ENCODE measurements at places on chromosomes 13 and 19.

GRCh38 chr13:50366488-50367174, 351.4 kb downstream of the KCNRG start:
- no peak for DNase-seq

DNA sequence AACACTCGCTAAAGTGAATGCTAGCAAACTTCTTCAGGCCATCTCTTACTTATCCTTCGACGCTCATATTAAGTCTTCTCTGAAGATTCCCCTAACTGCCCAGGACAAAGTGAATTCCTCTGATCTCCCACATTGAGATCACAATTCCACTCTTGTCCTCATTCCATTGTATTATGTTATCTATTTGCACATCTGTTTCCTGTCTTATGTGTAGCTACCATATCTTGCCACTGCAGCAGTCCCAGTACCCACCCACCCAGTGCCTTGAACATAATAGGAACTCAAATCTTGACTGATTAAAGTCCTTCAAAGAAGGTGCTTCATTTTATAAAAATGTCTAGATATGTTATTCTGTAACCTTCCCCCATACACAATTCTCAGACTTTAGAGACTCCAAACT, 702.3 kb downstream of the DIAPH3 start:
- DNase-seq: no peak

DNA sequence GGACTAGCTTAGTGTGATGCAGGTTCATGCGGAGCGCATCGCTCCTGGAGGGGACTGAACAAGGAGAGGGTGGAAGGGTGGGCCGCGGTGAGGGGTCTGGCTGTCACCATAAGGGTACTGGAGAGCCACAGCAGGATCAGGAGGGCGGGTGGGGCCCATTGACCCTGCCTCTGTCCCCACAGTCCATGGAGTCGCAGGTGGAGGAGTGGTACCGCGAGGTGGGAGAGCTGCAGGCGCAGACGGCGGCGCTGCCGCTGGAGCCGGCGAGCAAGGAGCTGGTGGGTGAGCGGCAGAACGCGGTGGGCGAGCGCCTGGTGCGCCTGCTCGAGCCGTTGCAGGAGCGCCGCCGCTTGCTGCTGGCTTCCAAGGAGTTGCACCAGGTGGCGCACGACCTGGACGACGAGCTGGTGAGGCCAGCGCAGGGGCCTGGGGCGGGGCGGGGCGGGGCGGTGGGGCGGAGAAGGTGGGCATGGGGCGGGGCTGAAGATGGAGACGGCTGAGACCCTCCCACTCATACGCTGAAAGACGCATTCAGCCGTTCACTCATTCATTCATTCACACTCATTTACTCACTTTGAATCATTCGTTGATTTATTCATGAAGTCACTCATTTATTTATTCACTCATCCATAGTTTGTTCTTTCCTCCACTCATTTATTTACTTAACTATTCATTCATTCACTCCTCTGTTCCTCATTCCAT, 27.5 kb upstream of the SHKBP1 start:
- DNase-seq: peak; percentile 31

DNA sequence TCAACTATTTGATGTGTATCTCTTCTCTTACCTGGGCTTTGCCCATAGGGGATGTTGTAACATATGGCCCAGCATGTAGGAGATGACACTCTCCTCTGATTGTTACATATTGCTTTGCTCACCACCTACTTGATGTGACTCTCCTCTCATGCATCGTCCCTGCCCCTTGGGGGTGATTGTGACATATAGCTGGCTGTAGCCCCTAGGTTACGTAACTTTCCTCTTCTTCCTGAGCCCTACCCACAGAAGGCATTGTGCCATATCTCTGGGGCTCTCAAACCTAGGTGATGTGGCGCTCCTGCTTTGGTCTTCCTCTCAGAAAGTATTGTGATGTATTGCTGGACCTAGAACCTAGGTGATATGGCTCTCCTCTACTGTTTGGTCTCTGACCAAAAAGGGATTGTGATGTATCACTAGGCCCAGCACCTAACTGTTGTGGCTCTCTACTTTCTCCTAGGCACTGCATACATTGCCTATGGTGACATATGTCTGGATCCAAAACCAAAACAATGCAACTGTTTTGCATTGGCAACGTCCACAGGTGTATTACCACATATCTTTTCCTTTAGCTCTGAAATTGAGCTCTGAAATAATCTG, 71.9 kb upstream of the ZNF724 start:
- no peak for DNase-seq

DNA sequence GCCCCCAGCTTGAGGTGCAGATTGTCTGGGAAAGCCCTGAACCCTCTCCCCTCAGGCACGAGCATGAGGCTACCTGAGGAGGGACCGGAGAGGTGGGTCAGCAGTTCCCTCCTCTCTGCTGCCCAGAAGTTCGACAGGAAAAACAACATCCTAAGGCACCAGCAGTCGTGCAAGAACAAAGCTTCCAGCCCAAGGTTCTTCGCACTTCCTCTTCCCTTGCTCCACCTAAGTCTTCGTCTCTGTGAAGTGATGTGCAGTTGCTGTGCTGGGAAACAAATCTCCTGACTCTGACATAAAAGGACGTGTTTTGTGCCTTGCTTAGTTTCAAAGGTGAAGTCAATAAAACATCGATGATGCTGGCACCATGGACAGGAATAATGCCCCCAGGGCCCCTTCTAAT, 173.3 kb downstream of the USP12 start:
- DNase-seq: no peak

GRCh38 chr13:75452564-75452963, 29.4 kb downstream of the TBC1D4 start:
- DNase-seq: no peak

GRCh38 chr19:10388957-10389356, 8.6 kb upstream of the TYK2 start:
- no peak for DNase-seq

DNA sequence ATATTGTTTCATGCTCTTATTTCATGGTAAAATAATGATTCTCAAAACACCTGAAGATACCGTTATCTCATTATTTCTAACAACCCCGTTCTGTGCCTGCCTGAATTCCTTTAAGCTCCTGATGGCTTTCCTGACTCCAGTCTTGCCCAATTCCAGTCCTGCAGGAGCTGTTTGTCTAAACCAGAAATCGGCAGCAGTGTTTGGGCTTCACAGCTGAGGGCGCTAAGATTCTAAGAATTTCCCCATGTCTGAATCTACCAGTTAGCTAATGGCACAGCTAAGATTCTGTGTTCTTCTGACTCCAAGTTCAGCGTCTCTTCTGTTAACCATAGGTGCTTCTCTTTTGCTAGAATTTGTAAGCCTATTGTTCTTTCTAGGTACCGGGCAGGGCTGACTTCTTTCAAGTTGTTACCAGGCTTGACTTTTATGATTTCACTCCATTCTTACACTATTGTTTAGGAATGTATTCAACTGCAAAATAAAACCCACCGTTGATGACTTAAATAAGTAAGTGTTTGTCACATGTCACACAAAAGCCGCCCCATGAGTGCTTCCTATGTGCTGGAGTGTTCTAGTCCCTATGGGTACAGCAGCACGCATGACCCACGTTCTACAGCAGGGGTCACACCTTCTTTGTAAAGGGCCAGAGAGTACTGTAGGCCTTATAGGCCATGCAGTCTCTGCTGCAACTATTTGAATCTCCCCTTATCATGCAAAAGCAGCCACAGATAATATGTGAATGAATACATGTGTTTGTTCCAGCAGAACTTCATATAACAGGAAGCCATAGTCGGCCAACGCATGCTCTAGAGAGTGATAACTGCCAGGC, 168.3 kb upstream of the RNF113B start:
- no peak for DNase-seq

GRCh38 chr13:52827839-52828238, 20.6 kb downstream of the PCDH8 start:
- no peak for DNase-seq

GRCh38 chr13:31997641-31998040, 33.9 kb upstream of the FRY start:
- no peak for DNase-seq

DNA sequence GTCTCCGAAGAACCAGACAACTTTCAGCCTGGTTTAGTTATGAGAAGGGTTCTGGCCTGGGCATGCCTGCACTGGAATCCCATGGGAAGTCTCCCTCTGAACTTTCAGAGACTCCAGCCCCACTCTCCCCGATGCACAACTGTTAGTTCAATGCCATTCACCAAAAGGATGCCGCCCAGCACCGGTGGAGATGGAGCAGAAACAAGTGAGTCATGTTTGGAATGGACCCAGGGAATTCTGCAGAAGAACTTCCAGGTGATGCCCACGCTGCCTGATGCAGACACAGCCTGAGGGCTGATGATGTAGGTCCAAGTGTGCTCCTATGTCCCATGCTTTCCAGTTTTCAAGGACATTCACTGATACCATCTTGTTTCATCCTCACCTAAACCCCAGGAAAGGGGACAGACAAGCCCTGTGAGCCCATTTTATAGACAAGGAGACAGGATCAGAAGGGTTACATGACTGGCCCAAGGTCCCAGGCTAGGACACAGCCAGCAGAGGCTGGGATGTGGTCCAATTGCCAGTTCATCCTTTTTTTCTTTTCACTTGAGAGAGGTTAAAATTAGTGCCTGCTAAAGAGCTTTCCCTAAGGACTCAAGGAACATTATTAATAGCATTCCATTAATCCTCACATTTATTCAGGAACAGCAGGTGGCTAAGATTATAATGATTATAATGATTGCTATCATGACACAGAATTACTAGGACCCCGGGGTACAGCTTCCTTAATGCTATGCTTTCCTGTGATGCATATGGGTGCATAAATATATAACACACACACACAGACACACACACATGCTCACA, 39.5 kb downstream of the SIAH3 start:
- DNase-seq: no peak

DNA sequence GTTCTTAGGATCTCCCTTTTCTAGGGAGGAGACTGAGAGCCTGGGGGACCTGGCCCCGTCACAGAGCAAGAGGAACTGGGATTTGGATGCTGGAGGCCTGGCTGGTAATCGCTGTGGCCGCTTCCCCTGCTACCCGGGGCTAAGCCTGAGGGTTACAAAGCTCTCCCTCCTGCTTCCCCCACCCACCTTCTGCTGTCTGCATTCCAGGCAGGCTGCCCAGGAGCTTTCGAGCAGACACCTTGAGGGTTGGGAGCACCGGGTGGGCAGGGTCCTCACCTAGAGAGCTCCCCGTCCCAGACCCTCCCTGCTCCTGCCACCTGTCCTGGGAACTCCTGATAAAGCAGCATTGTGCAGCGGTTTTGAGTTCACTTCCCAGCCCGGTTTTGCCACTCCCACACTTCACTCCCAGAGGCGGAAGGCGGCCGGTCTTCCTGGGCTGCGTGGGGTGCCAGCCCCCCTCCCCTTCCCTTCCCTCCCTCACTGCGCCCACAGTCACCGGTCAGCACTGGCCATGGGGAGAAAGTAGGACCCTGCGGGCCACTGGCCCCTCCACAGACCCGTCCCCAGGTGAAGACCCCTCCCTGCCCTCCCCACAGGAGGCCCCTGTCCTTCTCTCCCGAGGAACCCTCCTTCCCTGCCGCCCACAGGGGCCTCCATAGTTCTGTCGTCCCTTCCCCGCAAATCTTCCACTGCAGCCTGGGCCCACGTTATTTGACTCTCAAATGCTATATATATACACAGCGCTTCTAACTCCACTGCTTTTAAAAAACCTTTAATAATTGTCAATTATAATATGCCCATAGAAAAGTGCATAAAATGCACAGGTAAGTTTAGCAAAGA, 8.1 kb downstream of the PAK4 start:
- DNase-seq: no peak

GRCh38 chr13:30442926-30443325, 20.6 kb downstream of the UBE2L5 start:
- no peak for DNase-seq

DNA sequence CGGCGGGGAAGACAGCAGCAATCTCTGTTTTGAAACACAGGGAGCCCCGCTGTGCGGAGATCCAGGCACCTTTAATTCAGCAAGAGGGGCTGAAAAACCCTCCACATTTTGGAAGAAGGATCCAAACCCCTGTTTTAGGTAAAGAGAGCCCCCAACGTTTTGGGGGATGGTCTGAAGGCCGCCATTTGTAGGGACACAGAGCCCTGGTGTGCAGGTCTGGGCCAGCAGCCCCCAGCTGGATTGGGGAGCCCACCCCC, 3.5 kb upstream of the HOOK2 start:
- no peak for DNase-seq

DNA sequence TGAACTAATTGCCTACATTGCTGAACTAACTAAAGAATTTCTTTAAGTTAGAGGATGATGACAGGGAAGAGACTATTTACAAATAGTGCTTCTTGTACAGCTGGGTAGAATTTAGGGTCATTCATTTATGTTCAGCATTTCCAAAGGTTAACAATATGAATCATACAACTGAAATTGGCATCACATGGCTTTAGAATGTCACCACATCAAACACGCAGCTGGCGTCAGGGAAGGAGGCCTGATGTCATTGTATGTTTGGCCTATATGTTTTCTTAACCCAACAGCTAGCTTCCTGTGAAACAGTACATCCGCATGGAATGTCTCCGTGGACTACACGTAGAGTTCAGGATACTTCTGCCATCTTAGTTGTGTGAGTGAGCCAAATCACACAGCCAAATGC, 99.0 kb upstream of the TNFSF11 start:
- no peak for DNase-seq

- DNase-seq: peak; percentile 40
These were observed 2.7 kb upstream of the SNAPC2 start for GRCh38 chr19:7917267-7918061.

- no peak for DNase-seq
These were observed 66.8 kb upstream of the RFC3 start for GRCh38 chr13:33751151-33751550.

DNA sequence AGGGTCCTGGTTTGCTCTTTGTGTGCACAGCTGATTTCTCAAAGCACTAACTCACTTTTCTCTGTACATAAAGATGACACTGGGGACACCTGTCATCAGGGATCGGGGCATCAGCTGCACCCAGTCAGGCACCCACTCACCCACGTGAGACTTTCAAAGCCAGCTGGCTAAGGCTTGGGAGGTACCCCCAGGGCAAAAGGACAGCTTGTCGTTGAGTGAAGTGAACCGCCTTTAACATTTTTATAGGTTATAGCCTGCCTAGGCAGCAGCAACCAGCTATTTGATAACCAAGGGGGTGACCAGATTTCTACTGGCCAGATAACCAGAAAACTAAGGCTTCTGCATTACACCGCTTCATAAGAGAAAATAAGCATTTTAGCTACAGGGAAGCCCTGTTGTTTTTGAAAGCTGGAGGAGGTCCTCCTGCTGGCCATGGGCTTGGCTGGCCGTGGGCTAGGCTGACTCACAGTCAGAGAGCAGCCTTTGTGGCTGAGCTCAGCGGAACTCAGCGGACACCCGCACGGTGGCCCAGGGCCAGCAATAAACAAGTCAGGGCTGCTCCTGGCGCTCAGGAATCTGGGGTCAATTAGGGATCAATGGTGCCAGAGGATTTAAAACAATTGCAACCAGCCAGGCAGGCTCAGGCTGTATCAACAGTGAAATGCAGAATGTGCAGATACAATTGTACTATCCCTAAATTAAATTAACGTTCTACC, 57.1 kb downstream of the ALOX5AP start:
- DNase-seq: no peak

DNA sequence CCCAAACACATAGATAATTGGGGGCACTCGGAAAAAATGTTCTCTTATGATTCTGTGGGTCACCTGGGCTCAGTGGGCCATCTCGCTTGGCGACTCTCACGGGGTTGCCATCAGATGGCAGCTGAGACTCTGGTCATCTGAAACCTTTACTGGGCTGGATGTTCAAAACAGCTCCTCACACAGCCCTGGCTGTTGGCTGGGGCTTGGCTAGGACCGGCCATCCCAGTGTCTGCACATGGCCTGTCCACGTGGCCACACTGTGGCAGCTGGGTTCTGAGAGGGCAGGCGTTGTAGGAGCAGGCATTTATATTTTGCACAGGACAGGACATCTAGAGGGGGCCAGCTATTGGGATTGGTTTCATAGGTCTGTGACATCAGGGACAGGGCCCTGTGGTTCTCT, 15.5 kb downstream of the MED25 start:
- DNase-seq: no peak

GRCh38 chr19:31127134-31127967, 221.9 kb downstream of the TSHZ3 start:
- DNase-seq: no peak
